NCI-H510A treated with DMSO at 0.1 percent for 48 hours (cell line): ENCODE measurements at places on chromosomes 11 and 22.

DNA sequence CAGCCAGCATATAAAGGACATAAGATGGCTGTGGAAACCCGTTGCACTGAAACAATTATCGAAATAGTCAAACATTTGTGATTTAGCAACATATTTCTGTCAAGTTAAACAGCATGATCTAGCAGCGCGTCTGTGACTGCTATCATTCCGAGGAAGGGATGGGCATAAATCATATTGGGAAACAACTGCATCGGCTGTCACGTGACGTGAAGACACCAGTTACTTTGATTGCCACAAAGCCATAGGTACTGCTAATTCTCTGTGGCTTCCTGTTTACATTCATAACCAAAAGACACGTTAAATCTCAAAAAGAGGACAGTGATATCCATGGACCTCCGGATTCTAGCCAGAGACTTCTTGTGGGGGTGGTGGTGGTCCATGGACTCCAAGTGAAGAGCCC lies 87.8 kb downstream of the CACNA1I start:
- DNase-seq: no peak

GRCh38 chr11:31237819-31238760 lies 131.4 kb downstream of the DCDC1 start:
- DNase-seq: no peak

DNA sequence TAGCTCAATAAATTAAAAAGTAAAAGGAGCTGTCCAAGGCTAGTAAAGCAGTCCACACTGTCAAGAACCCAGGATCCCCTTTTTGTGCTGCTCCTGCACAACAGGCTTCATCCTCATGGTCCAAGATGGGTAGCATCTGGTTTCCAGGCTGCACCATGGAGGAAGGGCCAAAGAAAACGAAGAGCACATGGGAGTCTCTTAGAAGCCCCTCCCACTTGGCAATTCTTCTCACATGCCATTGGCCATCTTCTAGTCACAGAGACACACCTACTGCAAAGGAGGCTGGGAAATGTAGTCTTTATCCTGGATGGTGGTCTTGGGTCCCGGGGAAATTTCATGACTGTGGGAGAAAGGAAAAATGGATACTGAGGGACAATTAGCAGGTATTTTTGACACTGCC lies 37.8 kb downstream of the PRR5L start:
- no peak for DNase-seq

DNA sequence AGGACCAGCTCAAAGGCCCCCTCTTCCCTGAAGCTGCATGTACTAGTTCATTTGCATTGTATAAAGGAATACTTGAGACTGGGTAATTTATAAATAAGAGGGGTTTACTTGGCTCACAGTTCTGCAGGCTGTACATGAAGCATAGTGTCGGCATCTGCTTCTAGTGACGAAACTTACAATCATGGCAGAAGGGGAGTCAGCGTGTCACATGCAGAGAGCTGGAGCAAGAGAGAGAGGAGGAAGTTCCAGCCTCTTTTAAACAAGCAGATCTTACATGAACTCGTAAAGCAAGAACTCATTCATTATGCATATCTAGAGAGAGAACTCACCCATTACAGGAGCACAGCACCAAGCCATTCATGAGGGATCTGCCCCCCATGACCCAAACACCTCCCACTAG lies 7.1 kb upstream of the HMGXB4 start:
- DNase-seq: no peak

GRCh38 chr11:12864316-12865156 lies 144.6 kb upstream of the RASSF10 start:
- DNase-seq: peak; percentile 17

GRCh38 chr11:47378836-47379170 lies 456 bp upstream of the SPI1 start:
- no peak for DNase-seq

GRCh38 chr22:22508274-22509176 lies at the start of gene ZNF280B:
Gene ZNF280B (minus strand): TSS chr22:22508742. CDS start chr22:22489398, 19,344 bp downstream.
- DNase-seq: peak; percentile 32

- no peak for DNase-seq
Measured at GRCh38 chr11:16468735-16469453, 112.5 kb upstream of the SOX6 start.

GRCh38 chr11:19660076-19660475 lies 52.6 kb upstream of the NAV2 start:
- DNase-seq: peak; percentile 34

- no peak for DNase-seq
Measured at GRCh38 chr11:33471541-33471940, 214.4 kb downstream of the HIPK3 start.

- DNase-seq: no peak
Measured at GRCh38 chr11:97361812-97362378, 972.1 kb downstream of the JRKL start.

- DNase-seq: no peak
Measured at GRCh38 chr11:64410404-64410734, 51.4 kb downstream of the RPS6KA4 start.

GRCh38 chr11:33334627-33335026 lies 77.4 kb downstream of the HIPK3 start:
- DNase-seq: no peak

GRCh38 chr11:14417617-14418374 lies 58.8 kb upstream of the RRAS2 start:
- DNase-seq: no peak

- DNase-seq: no peak
Measured at GRCh38 chr11:107844041-107844440, 14.5 kb downstream of the SLC35F2 start.

DNA sequence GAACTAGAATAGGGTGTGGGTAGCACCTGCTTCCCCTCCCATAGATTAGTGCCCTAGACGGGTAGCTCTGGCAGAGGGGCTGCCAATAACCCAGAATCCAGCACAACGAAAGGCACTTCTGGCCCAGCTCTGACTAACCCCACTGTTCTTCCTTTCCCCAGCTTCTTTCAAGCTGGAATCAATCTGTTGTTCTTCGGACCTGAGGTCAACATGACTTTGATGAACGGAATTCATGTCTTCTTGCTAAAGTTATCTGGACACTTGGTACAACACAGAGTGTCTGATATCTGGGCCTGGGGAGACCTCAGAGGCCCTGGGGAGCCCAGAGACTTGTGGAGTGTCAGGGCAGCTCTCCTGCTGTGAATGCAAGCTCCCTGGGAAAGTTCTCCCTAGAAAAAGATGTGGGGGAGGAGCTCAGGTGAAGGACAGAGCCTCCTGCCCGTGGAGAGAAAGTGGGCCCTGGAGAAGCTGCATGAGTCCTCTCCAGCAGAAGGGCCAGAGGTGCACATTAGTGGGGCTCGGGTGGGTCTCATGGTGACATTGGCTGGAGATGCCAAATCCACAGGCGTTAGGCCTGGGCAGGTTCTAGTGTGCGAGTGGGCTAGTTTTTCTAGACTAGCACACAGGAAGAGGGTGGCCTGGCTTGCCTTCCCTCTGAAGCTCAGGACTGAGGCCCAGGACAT lies 6.3 kb downstream of the KCNJ11 start:
- DNase-seq: no peak

DNA sequence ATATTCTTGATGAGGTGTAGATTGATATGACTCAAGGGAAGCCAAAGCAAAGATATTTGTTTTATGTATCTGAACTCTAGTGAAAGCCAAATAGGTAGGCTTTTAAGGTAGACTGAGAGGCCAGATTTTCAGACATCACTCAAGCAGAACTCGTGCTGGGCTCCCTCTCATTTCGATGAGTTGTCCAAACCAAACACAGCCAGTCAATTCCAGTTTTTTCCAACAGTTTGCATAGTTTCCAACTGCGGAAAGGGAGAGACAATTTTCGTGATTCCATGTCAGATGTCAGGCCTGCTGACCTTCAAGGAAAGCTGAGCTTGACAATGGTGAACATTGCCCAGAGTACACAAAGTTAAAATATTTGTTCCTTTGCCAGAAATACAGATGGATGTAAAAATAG lies 110.9 kb upstream of the MPPED2 start:
- no peak for DNase-seq

DNA sequence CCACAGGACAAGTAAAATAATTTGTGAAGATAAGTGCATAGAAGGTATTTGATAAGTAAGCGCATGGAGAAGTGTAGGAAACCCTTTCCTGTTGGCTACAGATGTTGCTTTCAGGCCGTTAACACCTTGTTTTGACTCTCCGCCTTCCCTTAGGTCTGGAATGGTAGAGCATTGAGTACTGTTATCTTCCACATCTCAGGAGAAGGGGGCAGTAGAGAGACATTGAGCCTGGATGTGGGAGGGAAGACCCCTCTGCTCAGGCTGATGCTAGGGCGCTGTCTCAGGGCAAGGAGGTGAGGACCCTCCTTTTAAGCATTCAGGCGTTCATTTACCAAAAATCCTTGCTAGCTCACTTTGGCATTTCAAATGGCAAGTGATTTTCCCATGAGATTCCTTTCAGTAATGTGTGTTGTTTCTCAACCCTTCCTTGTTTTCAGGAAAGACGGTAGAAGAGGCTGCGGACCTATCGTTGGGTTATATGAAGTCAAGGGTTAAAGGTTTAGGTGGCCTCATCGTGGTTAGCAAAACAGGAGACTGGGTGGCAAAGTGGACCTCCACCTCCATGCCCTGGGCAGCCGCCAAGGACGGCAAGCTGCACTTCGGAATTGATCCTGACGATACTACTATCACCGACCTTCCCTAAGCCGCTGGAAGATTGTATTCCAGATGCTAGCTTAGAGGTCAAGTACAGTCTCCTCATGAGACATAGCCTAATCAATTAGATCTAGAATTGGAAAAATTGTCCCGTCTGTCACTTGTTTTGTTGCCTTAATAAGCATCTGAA lies 27.0 kb upstream of the SCGB1A1 start:
- DNase-seq: no peak

DNA sequence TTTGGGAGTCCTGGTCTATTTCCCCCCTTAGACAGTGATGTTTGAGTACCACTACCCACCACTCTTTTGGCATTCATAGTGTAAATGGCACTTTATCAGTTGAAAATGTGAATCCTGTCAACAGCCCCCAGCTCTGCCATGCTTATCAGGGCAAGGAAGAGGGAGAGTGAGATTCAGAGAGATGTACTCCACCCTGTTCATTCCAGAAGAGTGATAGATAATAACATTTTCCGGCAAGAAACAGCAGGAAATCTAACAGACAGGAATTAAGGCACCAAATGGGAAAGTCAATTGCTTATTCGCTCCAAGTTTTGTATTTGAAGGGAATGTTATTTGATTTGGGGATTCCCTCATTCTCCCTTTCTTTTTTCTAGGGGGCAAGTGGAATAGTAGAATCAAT lies 681.9 kb downstream of the NTM start:
- DNase-seq: no peak

GRCh38 chr11:69301455-69302401 lies 7.8 kb downstream of the MYEOV start:
- no peak for DNase-seq

DNA sequence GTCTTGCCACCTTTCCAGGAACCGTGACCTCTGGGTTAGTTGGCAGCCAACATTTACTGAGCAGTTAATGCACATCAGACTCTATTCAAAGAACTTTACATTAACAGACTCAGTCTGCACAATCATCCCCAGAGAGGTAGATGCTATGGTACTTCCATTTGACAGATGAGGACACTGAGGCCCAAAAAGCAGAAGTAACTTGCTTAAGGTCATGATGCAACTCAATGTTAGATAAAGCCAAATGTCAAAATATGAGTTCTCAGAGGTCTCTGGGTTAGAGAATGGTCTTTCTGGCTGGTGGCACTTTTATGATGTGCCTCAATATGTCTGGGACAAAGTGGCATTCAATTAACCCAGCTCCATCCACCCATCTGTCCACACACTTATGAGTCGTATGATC lies 450.0 kb downstream of the MIAT start:
- no peak for DNase-seq

DNA sequence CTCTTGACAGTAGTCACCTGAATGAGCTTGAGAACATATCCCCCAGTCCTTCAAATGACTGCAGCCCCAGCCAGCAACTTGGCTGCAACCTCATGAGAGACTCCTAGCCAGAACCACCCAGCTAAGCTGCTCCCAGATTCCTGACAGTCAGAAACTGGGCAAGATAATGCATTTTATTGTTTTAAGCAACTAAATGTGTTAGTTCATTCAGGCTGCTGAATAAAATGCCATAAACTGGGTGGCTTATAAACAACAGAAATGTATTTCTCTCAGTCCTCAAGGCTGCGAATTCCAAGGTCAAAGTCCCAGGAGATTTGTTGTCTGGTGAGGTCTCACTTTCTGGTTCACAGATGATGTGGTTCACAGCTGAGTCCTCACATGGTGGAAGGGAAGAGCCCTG lies 5.8 kb upstream of the PAMR1 start:
- no peak for DNase-seq

DNA sequence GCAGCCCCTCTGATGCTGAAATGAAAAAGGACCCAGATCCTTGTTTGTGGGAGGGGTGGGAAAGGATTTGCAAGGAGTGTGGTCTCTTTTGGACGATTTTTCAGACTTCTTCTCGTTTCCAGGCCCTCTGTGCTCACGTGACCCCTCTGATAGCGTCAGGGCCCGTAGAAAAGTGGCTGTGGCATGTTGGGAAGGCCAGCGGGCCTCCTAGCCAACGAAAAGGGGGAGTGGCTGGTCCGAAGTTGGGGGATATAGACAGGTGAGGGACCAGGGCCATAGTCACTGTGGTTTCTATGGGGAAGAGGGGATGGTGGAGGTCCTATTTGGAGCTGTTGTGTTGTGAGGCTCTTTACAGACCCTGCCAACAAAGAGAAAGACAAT lies 6.6 kb downstream of the PARVB start:
- no peak for DNase-seq

DNA sequence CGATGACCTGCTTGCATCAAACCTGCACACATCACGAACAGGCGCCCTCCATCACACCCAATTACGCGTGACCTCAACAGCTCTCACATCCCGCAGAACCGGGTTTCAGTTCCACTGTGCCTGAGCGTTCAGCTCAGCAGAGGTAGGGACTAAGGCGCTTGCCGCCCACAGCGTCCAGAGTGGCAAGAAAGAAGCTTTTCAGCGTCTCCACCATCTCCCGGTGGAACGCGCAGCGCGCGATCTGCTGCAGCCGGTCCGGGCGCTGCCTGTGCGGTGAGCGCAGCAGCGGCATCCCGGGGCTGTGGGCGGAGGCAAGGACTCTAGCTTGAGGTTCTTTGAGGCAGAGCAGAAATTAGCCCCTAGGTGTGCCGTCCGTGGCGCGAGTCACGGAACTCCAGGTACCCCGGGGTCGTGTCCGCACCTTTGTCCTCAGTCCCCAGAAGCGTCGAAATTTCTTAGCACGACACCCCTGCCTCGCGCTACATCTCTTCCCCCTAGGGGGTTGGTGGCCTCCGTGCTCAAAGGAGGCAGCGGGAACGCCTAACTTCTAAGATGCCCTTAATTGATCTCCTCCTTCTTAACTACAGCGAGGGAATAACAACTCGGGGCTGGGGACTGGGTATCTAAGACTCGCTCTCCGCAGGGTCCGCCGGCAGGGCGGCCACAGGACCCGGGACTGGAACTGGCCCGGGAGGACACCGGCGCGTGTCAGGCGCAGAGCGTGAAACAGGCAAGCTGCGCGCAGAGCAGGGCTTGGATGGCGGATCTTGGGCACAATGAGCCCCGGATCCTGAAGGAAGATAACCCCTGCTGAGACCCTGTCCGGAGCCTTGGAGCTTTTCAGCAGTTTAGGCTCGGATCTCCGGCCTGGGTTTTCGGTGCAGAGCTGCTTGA lies 1.7 kb upstream of the CALCA start:
- DNase-seq: peak; percentile 70
